ENCODE measurements at places on chromosomes 3 and 15. TPM values are rescaled to one million over a fixed set of nuclear protein-coding genes. Genes with fewer than 3 reads are reported as not detected.

The ZNF385D gene
- total RNA-seq, result not detected

The IL1RAP gene
- 11.3 TPM for total RNA-seq

DNA sequence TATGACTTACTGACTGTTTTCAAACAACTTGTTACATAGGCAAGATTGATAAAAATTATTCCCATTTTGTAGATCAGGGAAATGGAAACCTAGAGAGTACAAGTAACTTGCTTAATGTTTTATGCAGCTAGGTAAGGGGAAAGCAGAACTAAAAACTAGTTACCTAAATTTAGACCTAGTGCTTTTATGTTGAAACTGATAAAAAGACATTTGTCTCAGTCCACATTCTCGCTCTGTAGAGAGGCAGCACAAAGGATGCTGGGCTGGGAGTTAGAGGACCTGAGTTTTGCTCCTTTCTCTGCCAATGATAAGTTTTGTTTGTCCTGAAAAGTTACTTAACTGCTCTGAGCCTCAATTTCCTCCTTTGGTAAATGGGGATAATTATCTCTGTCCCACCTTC lies 17.4 kb downstream of the TIMP4 start:
- DNase-seq, result no peak

GRCh38 chr3:62173939-62174515 lies 199.3 kb downstream of the FEZF2 start:
- DNase-seq, result no peak

DNA sequence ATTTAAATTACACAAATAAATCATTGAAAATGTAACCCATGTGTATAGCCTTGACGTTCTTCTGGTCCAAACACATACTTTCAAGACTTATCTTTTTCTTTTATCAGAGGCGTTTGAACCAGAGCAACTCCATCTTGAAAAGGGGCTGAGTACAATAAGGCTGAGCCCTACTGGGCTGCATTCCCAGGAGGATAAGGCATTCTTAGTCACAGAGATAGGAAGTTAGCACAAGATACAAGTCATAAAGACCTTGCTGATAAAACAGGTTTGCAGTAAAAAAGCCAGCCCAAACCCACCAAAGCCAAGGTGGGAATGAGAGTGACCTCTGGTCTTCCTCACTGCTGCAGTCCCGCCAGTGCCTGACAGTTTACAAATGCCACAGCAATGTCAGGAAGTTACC lies 101.0 kb upstream of the IGSF10 start:
- DNase-seq, result no peak

All from T-helper 17 cell (primary cell).